Stimulated activated naive CD8-positive, alpha-beta T cell treated with anti-CD3 and anti-CD28 coated beads, Interleukin-15, Interleukin-2, amounts not matched to agents 100 U/mL and 50 U/mL, for 24 hours (primary cell): ENCODE measurements at places on chromosomes 13 and 19.

- DNase-seq = no peak
Observed at GRCh38 chr13:46320821-46321220, 66.2 kb downstream of the RUBCNL start.

GRCh38 chr13:85288698-85289097, 510.5 kb downstream of the SLITRK6 start:
- no peak for DNase-seq

- DNase-seq = no peak
Observed at GRCh38 chr19:42274065-42274682, 5.1 kb downstream of the CIC start.

DNA sequence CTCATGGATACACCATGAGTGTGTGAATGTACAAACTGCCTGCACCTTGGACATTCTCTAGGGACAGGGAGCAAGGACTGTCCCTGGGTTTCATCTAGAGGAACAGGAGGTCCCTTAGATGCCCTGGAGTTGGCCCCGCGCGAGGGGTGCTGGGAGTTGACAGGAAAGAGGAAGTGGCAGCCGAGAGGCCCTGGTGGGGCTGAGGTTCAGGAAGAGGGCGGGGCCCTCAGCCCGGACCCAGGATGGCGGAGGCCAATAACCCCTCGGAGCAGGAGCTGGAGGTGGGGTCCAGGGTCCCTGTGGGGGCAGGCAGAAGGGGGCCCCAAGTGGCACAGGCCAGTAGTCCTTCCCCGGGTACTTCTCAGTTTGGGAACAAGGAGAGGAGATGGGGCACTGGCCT, 6.9 kb downstream of the PKN1 start:
- peak; percentile 85 for DNase-seq

DNA sequence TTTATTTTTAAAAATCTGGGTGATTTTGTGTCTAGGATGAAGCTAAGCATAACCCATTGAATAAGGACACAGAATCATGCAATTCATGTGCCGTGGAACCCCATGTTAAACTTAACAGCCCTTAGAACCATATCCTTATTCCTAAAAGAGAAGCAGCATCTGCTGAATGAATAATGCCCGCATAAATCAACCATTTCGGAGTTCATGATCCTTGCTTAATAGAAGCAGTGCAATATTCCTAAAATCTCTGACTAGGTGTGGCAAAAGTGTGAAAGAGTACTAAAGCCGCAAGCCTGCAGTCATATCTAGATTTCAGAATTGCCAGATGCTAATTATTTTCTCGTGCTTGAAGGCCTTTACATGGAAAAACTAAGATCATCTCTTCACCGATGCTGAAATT, 33.6 kb upstream of the ARGLU1 start:
- DNase-seq = no peak

DNA sequence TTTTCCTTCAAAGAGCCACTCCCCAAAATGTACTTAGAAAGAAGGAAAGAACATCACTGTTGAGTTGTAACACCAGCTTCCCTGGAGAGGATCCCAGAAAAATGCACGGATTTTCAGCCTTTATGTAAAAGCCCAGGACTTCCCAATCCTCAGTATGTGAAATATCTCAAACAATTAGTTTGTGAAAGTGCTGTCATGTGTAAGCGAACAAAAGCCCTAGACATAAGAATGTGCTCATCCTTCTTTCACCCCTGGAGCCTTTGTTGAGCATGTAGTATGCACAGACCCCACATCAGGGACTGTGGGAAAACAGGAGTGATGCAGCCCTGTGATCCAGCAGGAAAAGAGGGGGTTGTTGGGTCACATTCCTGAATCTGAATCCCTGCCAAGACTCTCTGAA, 441.4 kb upstream of the ZNF507 start:
- DNase-seq = no peak

DNA sequence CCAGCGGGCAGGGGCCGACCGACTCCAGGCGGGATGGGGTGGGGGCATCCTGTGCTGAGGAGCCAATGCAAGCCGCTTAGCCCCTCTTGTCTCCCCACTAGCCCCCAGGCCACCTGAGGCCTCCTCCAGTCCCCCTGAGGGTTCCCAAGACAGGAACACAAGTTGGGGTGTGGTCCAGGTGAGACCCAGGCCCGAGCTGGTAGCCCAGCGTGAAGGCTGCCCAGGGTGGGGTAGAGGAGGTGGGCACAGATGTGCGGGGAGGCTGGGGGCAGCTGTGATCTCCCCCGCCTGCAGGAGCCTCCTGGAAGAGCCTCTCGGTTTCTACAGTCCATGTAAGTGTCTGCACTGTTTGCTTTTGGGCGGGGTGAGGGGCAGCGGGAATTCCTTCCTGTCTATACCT, 10.4 kb downstream of the TLE6 start:
- no peak for DNase-seq

DNA sequence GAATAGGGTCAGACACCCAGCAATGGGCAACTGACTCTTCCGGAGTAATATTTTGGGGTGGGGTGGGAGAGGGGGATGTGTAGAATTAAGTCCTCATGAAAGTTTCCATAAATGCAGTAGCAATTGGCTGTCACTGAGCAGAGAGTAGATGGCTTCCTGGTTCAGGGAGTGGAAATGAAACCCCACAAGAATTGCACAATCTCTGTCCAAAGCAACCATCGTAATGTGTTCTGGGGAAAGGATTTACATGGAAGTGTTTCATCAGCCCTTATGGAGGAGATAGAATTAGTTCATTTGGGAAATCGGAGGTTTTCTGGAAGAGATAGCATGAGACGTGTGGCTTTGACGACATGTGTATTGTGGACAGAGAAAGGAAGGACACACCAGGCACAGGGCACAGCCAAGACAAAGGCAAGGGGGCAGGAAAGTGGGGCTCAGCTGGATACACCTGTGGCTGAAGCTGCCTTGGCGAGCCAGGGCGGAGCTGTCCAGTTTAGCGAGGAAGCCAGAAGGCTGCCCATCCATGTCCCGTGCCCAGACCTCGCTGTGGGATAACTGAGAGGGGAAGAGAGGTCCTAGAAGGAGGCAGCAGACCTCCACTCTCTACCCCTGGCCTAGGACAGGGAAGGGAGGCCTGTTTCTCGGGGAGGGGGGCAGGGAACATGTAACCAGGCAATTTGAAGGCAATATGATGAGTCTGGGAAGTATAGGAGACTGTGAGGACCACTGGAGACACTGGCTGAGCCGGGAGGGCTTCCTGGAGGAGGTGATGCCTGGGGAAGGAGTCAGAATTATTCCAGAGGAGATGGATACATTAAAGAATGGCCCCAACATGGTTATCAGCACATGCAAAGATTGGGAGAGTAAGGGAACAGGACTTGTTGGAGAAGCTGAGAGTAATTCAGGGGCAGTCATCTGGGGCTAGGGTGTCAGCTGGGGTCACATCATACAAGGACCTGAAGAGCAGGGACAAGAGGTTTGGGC, 2.6 kb upstream of the CLEC4G start:
- no peak for DNase-seq

- DNase-seq = no peak
Observed at GRCh38 chr19:7863157-7863970, 10.8 kb downstream of the PRR36 start.

DNA sequence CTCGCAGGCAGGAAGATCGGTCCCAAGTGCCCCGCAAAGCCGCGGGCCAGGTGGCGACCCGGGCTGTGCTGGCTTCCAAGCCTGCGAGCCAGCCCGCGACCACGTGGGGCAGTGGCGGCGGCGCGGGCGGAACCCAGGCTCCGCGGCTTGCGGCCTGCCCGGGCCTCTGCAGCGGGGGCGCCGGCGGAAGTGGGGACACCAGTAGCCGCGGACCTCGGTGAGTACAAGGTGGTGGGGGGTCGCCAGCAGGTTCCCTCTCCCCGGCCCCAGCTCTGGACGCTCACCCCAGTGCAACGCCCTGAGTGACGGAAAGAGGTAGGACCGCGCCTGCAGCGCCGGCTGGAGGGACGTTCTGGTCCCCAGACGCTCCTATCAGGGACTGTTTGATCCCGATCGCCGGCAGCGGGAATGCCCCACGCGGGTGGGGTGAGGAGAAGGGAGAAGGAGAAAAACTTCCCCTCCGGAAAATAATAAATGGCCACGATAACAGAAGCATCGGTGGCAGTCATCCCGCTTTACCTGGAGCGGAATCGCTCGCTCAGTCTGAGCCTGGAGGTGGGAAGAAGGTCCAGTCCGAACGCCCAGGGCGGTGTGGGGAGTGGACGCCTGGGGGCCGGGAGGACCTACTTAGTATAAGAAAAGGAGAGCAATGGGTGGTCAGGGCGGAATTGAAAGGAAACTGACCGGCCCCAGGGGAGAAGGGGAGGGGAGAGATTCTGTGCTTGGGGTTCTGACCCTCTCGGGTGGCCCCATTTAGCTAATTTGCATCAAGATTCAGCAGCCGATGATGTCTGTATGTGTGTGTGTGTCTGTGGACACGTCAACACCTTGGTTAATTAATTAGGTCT, at the start of gene GEMIN7:
Gene GEMIN7 (plus strand): TSS at position 198 of the 848 bp plus-strand sequence. CDS start 10,855 bp downstream, outside the sequence.
- DNase-seq = peak; percentile 89

GRCh38 chr19:850221-850978, 1.7 kb upstream of the ELANE start:
- DNase-seq = no peak

- no peak for DNase-seq
Observed at GRCh38 chr13:91845612-91846011, 447.2 kb downstream of the GPC5 start.

DNA sequence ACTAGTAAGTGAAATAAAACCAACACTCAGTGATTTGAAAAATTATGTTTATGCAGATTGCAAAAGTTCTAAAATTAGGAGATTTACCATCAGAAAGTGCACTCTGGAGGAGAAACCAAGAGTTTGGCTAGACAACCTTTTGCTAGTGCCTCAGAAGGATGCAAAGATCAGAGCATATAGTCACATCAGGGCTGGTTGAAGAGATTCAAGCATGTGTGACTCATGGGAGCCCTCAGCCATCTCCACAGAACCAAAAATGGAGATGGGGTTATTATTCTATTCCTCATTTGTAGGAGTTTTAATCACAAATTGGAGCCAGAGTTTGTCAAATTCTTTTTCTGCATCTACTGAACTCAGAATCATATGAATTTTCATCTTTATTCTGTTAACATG, 32.9 kb upstream of the OXGR1 start:
- no peak for DNase-seq

- DNase-seq = no peak
Observed at GRCh38 chr13:58949646-58950045, 1214.1 kb downstream of the DIAPH3 start.

DNA sequence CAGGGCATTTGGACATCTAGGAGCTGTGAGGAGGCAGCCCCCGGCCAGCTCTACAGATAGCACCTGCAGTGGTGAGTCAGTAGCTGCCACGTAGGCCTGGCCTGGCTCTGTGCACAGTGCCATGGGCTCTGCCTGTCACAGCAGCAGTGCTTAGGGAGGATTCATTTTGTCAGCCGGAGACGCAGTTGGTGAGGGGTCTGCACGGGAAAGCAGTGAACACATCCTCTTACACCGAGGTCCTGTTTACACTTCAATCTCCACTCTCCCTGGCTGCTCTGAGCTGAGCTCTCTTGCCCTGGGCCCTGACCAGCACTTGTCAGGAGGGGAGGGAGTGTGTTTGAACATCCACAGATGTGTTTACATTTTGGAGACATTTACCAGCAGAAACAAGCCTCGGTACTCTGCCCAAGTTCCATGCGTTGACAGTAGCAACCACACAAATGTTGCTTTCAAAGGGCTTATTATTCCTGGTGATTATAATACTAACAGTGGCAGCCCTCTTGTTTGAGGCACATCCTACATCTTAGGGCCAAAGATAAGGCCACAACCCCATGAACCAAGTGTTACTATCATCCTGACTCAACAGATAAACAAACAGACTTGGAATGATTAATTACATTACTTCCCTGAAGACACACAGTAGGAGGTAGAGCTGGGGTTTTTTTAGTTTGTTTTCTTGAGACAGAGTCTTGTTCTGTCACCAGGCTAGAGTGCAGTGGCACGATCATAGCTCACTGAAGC, 148.9 kb downstream of the USP12 start:
- no peak for DNase-seq

DNA sequence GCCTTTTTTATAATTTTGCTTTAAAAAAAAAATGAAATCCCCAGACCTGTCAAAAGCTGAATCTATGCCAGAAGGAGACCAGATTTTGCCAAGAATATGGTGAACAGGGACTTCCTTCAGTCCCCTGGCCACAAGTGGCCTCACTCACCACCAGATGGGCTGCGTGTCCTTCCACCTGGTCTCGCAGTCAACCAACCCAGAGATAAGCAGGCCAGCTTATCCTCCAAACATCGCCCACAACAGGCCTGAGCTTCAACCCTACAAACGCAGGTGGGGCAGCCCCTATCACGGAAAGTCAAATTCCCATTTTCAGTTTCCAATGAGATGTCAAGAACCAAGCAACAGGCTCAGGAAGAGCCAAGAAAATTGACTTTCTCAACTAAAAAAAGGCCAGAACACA, 30.5 kb downstream of the STK24 start:
- no peak for DNase-seq

DNA sequence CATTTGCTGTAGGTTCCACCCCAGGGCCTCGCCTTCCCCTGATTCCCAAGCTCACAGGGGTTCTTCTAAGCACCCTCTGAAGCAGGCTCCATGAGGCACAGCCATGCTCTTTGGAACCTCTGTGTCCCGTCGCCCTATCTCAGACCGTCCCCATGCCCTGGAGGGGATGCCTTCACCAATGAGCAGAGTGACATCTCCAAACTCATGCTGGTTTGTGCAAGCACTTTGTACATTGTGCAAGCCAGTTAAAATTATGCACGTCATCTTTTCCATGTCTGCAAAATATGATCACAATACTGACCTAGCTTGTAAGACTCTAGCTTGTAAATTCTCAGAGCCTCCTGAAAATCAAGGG, 46.5 kb upstream of the RAP2A start:
- no peak for DNase-seq

DNA sequence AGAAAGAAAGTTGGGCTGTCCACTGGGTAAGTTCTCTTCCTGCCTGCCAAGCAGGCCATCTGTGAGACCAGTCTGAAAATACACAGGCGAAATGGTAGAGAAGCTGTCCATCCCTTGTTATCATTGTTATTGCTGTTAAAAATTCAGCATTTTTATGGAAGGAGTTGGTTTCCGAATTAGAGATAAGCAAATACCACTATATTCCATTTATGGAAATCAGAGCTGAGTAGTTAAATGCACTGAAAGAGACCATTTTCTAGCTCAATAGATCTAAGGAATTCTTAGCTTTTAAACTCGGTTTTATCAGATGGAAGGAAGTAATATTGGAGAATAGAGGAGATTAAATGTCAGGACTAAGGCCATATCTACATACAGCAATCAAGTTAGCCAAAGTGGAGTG, 40.7 kb downstream of the MZT1 start:
- DNase-seq = no peak

GRCh38 chr13:42225051-42225450, 46.9 kb upstream of the AKAP11 start:
- DNase-seq = no peak
